Posterior cingulate gyrus (tissue), 11 donors: ENCODE measurements at places on chromosomes 1 and 21.

DNA sequence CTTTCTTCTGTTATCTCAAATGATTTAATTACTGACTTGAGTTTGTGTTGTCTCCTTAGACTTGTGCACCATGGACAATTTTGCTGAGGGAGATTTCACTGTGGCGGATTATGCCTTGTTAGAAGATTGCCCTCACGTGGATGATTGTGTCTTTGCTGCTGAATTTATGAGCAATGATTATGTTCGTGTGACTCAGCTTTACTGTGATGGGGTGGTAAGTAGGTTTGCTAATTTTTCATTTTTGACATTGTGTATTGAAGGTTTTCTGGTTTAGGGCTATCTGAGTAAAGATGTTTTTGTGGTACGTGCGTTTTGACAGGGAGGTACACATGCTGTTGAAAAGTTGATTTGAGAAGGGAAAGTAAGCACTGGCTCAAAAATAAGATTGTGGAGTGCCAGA, 14.1 kb downstream of the TTC3 start:
- DNase-seq = no peak

DNA sequence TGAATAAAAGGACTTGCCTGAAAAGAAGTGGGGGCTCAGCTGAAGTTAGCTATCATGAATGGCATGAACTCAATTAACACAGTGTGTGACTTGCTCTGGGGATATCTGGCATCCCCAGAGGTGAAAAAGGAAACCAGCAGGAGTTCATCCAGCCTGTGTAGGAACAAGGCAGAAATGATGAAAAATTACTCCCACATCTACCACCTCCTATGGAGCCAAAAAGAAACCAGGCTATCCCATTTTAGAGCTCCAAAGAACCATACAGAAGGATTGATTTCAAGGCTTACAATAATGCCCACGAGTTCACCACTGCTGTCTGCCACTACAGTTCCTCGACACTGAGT, 25.3 kb downstream of the TP53BP2 start:
- DNase-seq = no peak

DNA sequence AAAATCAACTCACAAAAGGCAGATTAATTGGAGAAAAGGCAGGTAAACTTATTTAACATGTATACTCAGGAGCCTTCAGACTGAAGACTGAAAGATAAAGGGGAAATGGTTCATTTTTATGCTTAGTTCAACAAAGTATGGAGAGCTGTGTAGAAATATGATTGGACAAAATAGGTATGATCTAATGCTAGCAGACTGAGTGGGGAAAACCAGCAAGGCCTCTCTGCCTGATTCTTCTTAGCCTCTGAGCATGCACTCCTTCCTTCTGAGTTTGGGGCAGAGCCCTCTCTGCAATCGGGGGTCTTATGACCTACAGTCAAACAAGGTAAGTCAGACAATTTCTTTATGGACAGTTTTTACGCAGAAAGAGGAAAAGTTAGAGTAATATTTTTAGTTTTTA, 38.8 kb upstream of the SUCO start:
- no peak for DNase-seq

- DNase-seq = no peak
Observed at GRCh38 chr1:115668579-115668978, 26.8 kb downstream of the VANGL1 start.

GRCh38 chr1:233025567-233025966, 75.2 kb downstream of the NTPCR start:
- DNase-seq = no peak

DNA sequence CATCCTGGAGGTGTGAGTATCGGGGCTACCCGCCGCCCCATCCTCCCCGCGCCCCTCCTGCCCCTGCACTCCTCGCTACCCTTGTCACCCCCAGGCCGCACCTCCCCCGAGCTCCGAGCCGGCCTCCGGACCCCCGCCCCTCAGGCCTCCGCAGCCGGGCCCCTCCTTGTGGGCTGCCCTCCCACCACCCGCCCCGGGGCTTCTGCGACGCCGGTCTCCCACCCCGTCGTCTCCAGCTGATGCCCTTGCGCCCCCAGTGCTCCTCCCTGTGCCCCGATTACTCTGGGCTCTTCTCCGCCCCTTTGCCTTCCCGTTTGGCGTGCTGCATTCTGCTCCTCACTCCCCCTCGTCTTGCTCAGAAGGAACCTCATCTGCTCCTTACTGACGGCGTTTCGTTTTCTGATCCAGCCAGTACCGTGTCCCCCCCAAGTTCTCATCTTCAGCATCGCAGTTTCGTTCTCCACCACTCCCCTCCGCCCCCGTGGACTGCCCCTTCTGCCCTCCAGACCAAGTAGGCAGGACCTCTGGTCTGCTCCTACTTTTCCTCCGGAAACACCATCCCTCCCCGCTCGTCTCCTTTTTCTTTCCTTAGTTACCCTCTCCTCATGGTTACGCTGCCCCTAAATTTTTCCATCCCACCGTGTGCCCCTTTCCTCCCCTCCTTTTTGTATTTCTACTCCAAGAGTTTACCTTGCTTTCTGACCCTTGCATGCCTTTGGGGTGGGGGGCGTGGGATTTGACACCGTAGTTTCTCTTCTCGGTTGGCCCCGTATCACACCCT, 841 bp downstream of the SNX27 start:
- peak; percentile 16 for DNase-seq
